BJ (cell line): ENCODE measurements at places on chromosomes 12 and 14. TPM values are rescaled to one million over a fixed set of nuclear protein-coding genes. Genes with fewer than 3 reads are reported as not detected.

The CORO1C gene
- 416 and 532 TPM in 2 replicates for polyA plus RNA-seq

The C14orf132 gene
- 13.2 and 13.9 TPM in 2 replicates for polyA plus RNA-seq

The SLC15A5 gene
- polyA plus RNA-seq, result not detected in 2 replicates

The TMEM263 gene
- 52.3 and 64.2 TPM in 2 replicates for polyA plus RNA-seq
